Transverse colon (tissue), 4 donors: ENCODE measurements at places on chromosomes 11 and 22.

- H3K27me3 ChIP-seq, result no peaks in the 10 kb centered on the region
- H3K36me3 ChIP-seq, result no peaks in the 10 kb centered on the region
- H3K4me3 ChIP-seq, result no peak overlapping the region
Measured at GRCh38 chr11:126332221-126332711, 23.2 kb upstream of the ST3GAL4 start.

GRCh38 chr11:109845437-109845836 is 247.8 kb upstream of the ZC3H12C start:
- DNase-seq, result no peak
- no peak overlapping the region for H3K27ac ChIP-seq
- no peaks in the 10 kb centered on the region for H3K4me1 ChIP-seq
- H3K27me3 ChIP-seq, result no peaks in the 10 kb centered on the region
- H3K4me3 ChIP-seq, result no peak overlapping the region

DNA sequence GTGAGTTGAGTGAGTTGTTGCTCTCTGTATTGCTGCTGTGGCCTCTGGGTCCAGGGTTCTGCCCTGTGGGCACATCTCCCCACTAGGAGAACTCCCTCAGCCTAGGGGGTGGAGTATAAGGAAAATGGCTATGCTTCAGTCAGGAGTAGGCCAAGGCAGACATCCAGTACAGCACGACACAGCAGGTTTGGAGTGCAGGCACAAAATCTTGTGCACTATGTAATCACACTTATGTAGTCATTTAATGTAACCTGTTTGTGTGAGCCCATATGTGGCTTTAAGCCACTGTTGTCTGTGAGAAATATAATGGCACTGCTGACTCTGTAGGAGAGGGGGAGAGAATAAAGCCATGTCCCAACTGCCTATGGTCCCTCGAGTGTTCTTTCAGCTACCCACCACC is 90.1 kb downstream of the CCDC83 start:
- H3K4me3 ChIP-seq, result no peak overlapping the region
- no peaks in the 10 kb centered on the region for H3K27me3 ChIP-seq

GRCh38 chr11:65116370-65117205 is 913 bp downstream of the ZNHIT2 start:
- H3K4me1 ChIP-seq, result peaks cover 55% of the 10 kb centered on the region
- peak overlapping the region; percentile 61 for H3K4me3 ChIP-seq
- no peak for DNase-seq

DNA sequence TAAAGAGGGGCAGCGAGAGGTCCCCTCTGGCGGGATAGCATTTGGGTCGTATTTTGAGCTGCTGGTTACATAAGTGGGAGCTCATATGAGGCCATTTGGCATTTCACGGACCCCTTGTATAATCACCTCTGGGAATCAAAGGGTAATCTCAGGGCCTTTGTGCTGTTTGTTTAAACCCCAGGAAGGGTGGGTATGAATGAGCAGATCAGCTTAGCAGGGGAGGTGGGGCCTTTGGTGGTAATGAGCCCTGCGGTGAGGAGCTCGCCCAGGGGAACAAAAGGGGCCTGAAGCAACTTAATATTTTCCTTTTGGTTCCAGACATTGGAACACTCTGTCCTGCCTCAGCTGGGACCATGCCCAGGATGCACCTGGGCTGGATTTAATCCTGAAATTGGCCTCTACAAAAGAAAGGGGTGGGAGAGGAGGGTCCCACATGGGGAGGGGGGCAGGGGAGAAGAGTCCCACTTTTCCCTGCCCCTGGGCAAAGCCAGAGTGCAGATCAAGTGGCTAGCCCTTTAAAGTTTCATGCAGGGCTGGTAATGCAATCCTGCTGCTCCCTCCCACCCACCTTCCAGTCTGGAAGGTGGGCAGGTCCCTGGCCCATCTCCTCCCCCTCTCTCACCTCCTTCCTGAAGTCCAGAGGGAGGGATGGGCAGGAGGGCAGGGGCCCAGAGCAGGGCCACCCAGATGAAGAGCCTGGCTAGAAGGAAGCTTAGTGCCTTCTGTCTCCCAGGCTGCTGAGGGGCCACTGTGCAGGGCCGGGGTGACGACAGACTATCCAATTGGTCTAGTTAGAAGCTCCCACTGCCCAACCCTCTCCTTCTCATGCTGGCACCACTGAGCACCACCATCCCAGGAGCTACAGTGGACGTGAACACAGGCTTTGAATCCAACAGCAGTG is 10.5 kb downstream of the TSKU start:
- no peak for DNase-seq
- no peak overlapping the region for H3K27ac ChIP-seq
- no peaks in the 10 kb centered on the region for H3K36me3 ChIP-seq
- H3K27me3 ChIP-seq, result no peaks in the 10 kb centered on the region

GRCh38 chr11:114185436-114185835 is 110.8 kb upstream of the NNMT start:
- no peaks in the 10 kb centered on the region for H3K27me3 ChIP-seq
- H3K36me3 ChIP-seq, result no peaks in the 10 kb centered on the region
- no peak for DNase-seq
- H3K4me1 ChIP-seq, result peaks cover 35% of the 10 kb centered on the region

- no peak for DNase-seq
- no peaks in the 10 kb centered on the region for H3K4me1 ChIP-seq
- no peak overlapping the region for H3K27ac ChIP-seq
- H3K27me3 ChIP-seq, result no peaks in the 10 kb centered on the region
- H3K36me3 ChIP-seq, result no peaks in the 10 kb centered on the region
- H3K4me3 ChIP-seq, result no peak overlapping the region
Measured at GRCh38 chr11:82176945-82177344, 556.7 kb downstream of the FAM181B start.

GRCh38 chr22:47575291-47575690 is 812.8 kb downstream of the TBC1D22A start:
- H3K4me1 ChIP-seq, result no peaks in the 10 kb centered on the region
- DNase-seq, result peak; percentile 11
- no peaks in the 10 kb centered on the region for H3K27me3 ChIP-seq
- no peaks in the 10 kb centered on the region for H3K36me3 ChIP-seq

GRCh38 chr22:46072981-46073682 is 77.2 kb upstream of the PPARA start:
- no peaks in the 10 kb centered on the region for H3K27me3 ChIP-seq
- H3K4me1 ChIP-seq, result peaks cover 57% of the 10 kb centered on the region
- peak overlapping the region; percentile 90 for H3K4me3 ChIP-seq
- peak overlapping the region; percentile 99 for H3K27ac ChIP-seq
- DNase-seq, result peak; percentile 7

GRCh38 chr22:22556995-22557925 is 1.8 kb downstream of the PRAME start:
- DNase-seq, result no peak
- H3K27ac ChIP-seq, result no peak overlapping the region
- no peaks in the 10 kb centered on the region for H3K4me1 ChIP-seq
- no peaks in the 10 kb centered on the region for H3K27me3 ChIP-seq
- no peaks in the 10 kb centered on the region for H3K36me3 ChIP-seq
- no peak overlapping the region for H3K4me3 ChIP-seq

DNA sequence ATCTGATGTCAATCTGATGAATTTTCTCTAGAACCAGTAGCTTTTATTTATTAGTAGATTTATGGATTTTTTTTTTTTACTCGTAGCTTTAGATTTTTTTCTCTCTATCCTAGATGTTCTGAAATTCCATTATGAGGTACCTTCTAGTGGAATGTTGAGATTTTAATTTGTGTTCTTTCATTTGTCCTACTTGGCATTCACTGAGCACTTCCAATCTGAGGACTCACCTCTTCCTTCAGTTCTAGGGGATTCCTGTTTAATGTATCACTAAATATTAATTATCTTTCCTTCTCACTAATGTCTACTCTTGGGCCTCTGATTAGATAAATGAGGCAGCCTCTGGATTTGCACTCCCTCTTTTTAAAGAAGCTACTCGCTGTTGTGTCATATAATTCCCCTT is 40.2 kb upstream of the WNT7B start:
- peaks cover 19% of the 10 kb centered on the region for H3K4me1 ChIP-seq
- H3K4me3 ChIP-seq, result no peak overlapping the region
- H3K27me3 ChIP-seq, result no peaks in the 10 kb centered on the region
- H3K36me3 ChIP-seq, result no peaks in the 10 kb centered on the region
- H3K27ac ChIP-seq, result no peak overlapping the region

DNA sequence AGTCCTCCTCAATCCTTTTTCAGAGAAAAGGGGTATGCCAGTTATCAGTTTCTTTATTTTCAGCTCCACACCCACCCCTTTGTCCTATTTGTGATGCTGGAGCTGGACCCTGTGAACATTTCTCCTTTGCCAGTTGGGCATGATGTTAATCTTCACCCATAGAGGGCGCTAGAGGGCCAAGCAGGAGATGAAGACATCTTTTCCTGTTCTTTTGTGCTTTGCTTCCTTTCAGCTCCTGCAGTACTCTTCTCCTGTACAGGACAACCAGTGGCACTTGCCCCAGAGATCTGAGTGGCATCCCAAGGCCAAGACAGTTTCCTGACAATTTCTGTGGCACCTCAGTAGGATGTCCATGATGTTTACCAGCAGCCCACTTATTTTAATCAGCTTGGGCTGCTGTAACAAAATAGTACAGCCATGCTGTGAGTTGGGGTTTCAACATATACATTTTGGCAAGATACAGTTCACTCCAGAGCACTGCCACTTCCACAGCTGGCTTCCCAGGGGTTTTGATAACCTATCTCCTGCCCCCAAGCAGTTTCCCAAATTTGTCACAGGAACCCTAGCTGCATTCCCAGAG is 4.6 kb downstream of the SAA2 start:
- no peak overlapping the region for H3K27ac ChIP-seq
- no peak overlapping the region for H3K4me3 ChIP-seq
- no peaks in the 10 kb centered on the region for H3K4me1 ChIP-seq
- H3K27me3 ChIP-seq, result peaks cover 10% of the 10 kb centered on the region

- no peaks in the 10 kb centered on the region for H3K27me3 ChIP-seq
- peaks cover 2% of the 10 kb centered on the region for H3K36me3 ChIP-seq
- no peak overlapping the region for H3K27ac ChIP-seq
- no peaks in the 10 kb centered on the region for H3K4me1 ChIP-seq
- DNase-seq, result no peak
Measured at GRCh38 chr11:130278151-130278550, 36.6 kb downstream of the ZBTB44 start.

- no peak overlapping the region for H3K4me3 ChIP-seq
- H3K27ac ChIP-seq, result no peak overlapping the region
- no peak for DNase-seq
- H3K27me3 ChIP-seq, result no peaks in the 10 kb centered on the region
- H3K4me1 ChIP-seq, result no peaks in the 10 kb centered on the region
Measured at GRCh38 chr22:48886604-48887393, 940.9 kb downstream of the BRD1 start.

GRCh38 chr11:36469881-36470802 is 39.9 kb downstream of the TRAF6 start:
- no peaks in the 10 kb centered on the region for H3K4me1 ChIP-seq
- H3K27me3 ChIP-seq, result no peaks in the 10 kb centered on the region
- no peak for DNase-seq
- no peak overlapping the region for H3K4me3 ChIP-seq
- no peak overlapping the region for H3K27ac ChIP-seq
- H3K36me3 ChIP-seq, result no peaks in the 10 kb centered on the region

DNA sequence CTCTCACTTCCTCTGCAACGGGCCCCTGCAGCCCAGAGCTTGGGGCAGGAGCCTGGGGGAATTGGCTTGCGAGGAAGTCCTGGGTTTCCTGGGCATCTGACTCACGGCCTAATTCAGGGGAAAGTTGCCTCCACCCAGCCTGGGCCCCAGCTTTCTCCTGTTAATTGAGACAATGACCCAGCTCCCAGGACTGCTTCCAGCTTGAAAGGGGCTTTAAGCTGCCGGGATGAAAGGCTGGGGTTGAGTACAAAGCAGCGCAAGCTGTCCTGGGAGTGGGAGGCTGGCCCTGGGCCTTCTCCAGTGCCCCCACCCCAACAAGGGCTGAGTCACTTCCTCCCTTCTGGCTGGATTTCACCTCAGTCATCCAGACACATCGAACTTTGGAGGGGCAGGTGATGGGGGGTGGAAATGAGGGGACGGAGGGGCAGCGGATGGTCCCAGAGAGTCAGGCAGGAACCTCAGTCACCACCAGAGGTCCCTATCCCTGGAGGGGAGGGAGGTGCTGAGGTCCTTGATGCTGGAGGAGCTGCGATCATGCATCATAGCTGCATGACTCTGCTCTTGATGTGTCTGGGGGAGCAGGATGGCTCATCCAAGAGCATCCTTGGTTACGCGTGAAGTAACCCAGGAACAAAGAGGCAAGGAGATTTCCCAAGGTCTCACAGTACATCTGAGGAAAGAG is 30.1 kb upstream of the OAF start:
- no peak overlapping the region for H3K27ac ChIP-seq
- H3K27me3 ChIP-seq, result no peaks in the 10 kb centered on the region
- no peak overlapping the region for H3K4me3 ChIP-seq
- H3K36me3 ChIP-seq, result no peaks in the 10 kb centered on the region
- no peak for DNase-seq
- peaks cover 34% of the 10 kb centered on the region for H3K4me1 ChIP-seq

DNA sequence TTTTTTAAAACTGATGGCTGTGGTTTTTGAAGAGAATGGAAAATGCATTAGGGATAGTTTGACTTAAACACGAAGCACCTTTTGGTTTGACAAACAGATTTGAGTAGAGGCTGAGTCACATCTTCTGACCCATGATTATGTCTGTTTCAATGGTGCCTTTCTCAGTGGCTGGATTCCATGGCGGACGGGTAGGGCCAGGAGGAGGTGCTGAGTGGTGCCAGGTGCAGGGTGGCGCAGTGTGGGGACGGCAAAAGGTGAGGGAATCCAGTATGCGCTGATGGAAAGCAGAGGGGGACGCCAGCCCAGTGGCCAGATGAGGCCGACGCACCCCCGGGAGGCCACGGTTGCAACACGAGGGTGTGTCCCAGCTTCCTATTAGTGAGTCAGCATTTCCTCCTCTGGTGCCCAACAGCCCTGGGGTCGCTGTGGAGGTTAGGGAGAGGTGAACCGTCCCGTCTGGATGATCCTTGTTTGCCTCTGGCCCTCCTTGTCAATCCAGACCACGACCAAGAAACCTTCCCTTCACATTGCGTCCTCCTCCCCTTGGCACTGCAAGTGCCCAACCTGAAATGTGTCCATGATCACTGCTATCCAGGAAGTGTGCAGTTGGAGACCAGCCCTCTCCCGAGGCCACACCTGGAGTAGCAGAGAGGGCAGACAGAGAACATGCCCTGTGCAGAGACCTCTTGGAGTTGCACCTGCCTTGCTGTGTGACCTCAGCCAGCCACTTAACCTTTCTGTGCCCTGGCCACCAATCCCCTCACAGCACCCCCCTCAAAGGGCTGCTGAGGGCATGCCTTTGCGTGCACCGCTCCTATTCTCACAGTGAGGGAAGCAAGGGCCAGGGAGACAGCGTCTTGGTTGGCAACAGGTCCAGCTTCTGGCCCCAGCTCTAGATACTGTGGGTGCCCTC is 32.5 kb upstream of the ATXN10 start:
- peaks cover 38% of the 10 kb centered on the region for H3K27me3 ChIP-seq
- no peaks in the 10 kb centered on the region for H3K4me1 ChIP-seq
- no peak overlapping the region for H3K4me3 ChIP-seq
- DNase-seq, result peak; percentile 69

DNA sequence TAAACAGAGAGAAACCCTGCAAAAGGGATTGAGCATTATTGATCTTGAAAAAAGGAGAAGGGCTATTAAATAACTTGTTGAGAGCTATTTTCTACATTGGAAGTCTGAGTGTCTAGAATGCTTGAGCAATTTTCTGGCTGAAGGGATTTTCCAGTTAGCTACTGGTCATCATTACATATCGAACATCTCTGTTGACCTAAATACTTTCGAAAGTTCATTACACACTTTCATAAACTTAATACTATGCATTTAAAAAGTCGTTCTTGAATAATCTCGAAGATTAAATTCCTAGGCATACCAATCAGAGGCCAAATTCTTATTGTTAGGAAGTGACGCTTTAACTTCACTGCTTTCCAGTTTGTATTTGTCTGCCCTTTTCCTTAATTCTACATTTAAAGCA is 13.7 kb downstream of the ETS1 start:
- no peaks in the 10 kb centered on the region for H3K27me3 ChIP-seq
- peaks cover 14% of the 10 kb centered on the region for H3K4me1 ChIP-seq
- H3K4me3 ChIP-seq, result no peak overlapping the region
- no peak for DNase-seq
